Activated CD8-positive, alpha-beta memory T cell treated with anti-CD3 and anti-CD28 coated beads, Interleukin-2, amount 10 ng/mL, durations not matched to agents 7 days and 5 days (primary cell): ENCODE measurements at places on chromosomes 16 and 17. TPM values are rescaled to one million over a fixed set of nuclear protein-coding genes. Genes with fewer than 3 reads are reported as not detected.

CLEC3A gene
- total RNA-seq: not detected

GP2 gene
- not detected for total RNA-seq

GRCh38 chr16:51545951-51546350 is 394.9 kb upstream of the SALL1 start:
- no peak for DNase-seq
- H3K4me3 ChIP-seq: no peak overlapping the region
- no peak overlapping the region for H3K27ac ChIP-seq
- no peaks in the 10 kb centered on the region for H3K27me3 ChIP-seq
- H3K4me1 ChIP-seq: no peaks in the 10 kb centered on the region

DNA sequence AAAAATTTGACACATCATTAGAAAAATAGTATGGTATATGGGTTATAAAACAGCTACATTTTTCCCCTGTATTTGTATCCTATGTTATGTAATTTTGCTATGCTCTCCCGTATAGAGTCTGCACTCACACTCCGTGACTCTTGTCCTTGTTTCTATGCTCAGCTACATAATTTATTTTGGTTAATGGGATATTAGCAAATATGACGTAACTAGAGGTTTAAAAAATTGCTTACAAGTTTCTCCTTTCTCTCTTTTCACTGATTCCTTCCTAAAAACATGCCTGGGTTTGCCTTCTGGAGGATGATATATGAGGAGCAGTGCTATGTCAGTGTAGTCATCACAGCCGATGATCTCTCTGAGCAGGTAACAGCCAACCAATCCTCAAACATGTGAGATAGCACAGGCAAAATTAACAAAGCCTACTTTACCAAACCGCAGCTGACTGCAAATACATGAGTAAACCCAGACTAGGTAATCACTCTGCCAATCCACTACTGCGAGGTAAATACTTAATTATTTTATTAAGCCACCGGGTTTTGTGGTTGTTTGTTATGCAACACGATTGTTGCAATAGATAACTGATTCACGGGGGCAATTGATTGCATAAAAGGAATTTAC is 126.9 kb downstream of the KIF2B start:
- no peak overlapping the region for H3K4me3 ChIP-seq
- no peak for DNase-seq
- no peaks in the 10 kb centered on the region for H3K36me3 ChIP-seq
- H3K27me3 ChIP-seq: no peaks in the 10 kb centered on the region
- H3K27ac ChIP-seq: no peak overlapping the region

CAPN15 gene
- total RNA-seq: 121 TPM

DNA sequence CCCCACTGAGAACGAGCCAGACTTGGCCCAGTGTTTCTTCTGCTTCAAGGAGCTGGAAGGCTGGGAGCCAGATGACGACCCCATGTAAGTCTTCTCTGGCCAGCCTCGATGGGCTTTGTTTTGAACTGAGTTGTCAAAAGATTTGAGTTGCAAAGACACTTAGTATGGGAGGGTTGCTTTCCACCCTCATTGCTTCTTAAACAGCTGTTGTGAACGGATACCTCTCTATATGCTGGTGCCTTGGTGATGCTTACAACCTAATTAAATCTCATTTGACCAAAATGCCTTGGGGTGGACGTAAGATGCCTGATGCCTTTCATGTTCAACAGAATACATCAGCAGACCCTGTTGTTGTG is 631 bp downstream of the BIRC5 start:
- H3K4me3 ChIP-seq: peak overlapping the region; percentile 98
- no peak for DNase-seq
- H3K4me1 ChIP-seq: peaks cover 17% of the 10 kb centered on the region
- peaks cover 27% of the 10 kb centered on the region for H3K36me3 ChIP-seq

- no peaks in the 10 kb centered on the region for H3K36me3 ChIP-seq
- no peak overlapping the region for H3K4me3 ChIP-seq
- H3K27ac ChIP-seq: no peak overlapping the region
- H3K4me1 ChIP-seq: no peaks in the 10 kb centered on the region
These were observed 11.9 kb downstream of the CHD9NB start for GRCh38 chr16:53040788-53041187.
